ENCODE measurements at places on chromosomes 6 and 20.
A peak's percentile ranks its signal among the peaks of the same experiment; 100 is the strongest.

DNA sequence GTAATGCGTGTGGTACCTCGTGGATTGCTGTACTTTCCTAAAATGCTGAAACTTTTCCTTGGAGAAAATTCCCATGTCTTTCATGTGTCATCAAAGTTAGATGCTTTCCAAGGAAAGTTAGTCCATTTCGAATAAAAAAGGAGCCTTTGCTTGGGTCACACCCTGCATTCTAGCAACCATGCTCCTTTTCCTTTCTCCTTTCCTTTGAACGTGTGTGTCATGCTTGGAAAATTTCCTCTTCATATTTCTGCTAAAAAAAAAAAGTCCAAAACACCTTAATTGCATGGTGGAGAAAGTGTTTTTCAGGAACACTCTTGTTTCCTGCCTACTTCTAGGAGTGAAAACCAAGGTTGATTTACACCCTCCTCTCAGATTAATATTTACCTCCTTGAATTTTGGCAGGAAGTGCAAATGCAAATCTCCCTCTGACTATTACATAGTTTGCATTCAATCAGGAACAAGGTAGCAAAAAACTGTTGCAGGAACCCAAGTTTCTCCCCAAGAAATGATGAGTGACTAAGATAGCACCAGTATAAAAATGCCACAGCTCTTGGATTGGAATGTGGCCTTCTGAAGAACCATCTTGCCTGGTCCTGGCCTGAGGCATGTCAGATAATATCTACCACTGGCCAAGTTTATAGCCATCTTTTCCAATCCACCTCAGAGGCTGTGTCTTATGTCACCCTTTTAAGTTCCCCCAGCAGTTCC is 590.6 kb downstream of the QKI start:
- DNase-seq: no peak

GRCh38 chr6:141309295-141309694 is 823.4 kb upstream of the GJE1 start:
- no peak for DNase-seq

- peak; percentile 86 for DNase-seq
Observed at GRCh38 chr6:33073431-33073871, at the start of gene HLA-DPA1. TSS of gene HLA-DPA1 (minus strand) at chr6:33073649.

- DNase-seq: no peak
Observed at GRCh38 chr6:134082191-134082590, 29.8 kb upstream of the SLC2A12 start.

- no peak for DNase-seq
Observed at GRCh38 chr6:116036885-116037284, 23.8 kb downstream of the FRK start.

DNA sequence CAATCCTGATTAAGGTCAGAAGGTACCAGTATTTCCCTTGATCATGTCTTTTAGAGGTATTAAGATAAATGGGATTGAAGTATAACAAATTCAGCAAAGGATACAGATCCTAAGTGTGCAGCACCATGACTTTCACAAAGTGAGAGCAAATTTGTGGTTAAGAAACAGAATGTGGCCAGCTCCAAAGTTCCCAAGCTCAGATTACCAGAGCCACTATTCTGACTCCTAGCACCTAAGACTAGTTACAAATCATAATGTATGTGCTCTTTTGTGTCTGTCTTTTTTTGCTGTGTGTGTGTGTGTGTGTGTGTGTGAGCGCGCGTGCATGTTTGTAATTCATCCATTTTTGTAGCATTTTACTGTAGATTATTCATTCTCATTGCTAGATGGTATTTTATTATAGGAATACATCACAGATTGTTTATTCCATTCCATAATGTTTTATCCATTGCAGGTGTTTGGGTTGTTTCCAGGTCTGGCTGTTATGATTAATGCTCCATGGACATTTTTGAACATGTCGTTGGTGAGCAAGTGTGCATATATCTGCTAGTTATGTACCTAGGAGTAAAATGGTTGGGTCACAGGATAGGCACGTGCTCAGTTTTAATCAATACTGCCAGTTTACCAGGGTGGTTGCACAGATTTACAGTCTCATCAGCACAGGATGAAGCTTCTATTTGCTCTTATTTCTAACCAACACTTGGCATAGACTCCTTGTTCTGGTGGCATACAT is 314.0 kb upstream of the JAG1 start:
- no peak for DNase-seq

- peak; percentile 23 for DNase-seq
Observed at GRCh38 chr6:7137335-7138045, 29.7 kb downstream of the RREB1 start.

DNA sequence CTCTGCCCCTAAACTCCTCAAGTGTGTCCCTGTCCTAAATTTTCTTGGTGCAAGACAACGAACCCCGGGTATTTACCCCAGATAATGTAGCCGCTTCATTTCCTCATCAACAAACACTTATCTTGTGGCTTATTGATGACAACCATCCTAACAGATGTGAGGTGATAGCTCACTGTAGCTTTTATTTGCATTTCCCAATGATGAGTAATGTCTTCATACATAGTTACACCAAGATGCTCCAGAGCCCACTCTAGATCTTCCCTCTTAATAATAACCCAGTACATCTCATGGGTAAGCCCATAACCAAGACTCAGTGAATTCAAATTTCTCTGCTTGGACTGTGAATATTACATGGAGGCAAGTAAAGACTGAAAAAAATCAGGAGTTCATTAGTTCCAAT is 48.2 kb upstream of the BEND6 start:
- no peak for DNase-seq

DNA sequence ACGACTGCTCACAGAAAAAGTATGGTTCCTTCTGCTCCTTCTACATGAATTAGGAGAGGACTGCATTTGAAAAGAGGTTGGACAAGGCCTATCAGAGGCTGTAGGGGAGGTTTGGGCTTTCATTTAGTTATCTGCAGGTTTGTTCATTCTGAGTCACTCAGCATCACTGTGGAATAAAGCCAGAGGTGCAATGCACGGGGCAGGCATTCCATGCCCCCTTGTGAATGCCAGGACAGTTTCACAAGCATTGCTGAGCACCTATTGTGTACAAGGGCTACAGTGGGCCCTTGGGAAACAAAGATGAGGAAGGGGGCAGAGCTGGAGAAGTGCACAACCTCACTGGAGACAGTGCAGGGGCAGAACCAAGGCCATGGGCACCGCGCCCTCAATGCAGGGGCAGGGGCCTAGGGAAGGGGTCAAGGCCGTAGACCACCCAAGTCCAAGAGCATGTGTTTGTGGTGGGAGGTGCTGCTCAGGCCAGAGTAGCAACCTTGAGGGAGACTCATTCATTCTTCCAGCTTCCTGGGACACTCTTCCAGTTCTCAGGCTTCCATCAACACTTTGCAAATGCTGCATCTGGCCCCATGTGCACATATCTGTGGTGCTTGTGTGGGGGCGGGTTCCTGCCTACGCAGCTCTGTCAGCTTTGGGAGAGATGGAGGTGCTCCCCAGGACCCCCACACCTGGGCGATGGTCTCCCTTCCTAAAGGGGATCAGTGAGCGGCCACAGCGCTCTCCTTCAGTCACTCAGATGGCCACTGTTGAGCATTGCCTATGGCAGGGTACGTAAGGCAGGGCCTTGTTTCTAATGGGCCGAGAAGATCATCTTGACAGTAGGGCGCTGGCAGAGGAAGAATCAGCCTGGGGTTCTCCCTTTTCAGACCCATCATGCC is 204.5 kb downstream of the SYNDIG1 start:
- DNase-seq: no peak

DNA sequence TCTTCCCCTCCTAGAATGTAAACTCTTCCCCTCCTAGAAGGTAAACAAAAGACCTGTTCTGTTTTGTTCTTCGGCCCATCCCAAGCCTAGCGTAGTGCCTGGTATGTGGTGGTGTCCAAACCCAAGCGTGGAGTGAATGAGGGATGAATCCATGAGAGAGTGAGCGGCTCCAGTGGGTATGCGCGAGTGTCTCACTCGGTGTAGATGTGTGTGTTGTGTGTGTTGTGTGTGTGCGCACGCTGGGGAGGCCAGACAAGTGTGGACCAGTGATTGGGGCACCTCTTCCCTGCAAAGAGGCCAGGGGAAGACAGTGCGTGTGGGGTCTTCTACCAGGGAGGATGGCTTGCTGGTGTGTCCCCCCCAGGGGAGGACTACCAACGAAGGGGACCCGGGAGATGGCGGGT is 392 bp upstream of the SLC2A10 start:
- no peak for DNase-seq

- DNase-seq: no peak
Observed at GRCh38 chr6:153104220-153104619, 26.9 kb downstream of the RGS17 start.

- DNase-seq: no peak
Observed at GRCh38 chr6:40710626-40711330, 123.6 kb upstream of the LRFN2 start.

DNA sequence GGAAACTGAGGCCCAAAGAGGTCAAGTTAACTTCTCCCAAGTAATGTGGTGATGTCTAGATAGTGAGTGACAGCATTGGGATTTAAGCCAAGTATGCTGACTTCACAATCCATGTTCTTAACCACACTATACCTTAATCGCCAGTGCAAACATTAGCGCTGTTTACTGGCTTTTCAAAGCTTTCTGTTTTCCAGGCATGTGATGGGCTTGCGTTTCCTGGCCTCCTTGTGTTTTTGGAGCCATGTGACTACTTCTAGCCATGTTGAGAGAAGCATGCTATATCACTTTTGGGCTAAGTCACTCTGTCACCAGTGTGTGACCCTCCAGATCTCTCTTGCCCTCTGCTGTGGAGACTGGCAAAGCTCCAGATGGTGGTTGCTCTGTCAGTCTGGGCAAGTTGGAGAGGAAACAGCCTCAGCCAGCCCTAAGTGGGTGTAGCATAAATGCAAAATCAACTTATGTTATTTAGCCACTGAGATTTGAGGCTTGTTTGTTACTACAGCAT is 76.9 kb downstream of the ANKRD6 start:
- DNase-seq: no peak

DNA sequence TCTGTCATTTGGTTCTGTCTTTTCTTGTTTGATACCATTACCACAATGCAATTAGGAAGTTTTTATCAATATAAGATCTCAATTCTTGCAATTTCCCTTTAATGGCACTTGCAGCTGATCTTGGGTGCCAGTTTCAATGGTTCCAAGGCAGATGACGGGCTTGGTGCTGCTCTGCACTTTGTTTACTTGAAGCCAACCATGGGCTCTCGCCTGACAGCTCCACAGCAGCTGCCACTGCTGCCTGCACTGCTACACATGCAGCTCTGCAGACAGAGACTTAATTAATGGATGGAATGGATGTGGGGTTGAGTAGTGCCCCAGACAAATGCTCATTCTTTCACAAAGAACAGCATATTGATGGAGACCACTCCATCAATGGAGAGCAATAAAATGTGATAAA is 1024.3 kb upstream of the EPHA7 start:
- DNase-seq: no peak

DNA sequence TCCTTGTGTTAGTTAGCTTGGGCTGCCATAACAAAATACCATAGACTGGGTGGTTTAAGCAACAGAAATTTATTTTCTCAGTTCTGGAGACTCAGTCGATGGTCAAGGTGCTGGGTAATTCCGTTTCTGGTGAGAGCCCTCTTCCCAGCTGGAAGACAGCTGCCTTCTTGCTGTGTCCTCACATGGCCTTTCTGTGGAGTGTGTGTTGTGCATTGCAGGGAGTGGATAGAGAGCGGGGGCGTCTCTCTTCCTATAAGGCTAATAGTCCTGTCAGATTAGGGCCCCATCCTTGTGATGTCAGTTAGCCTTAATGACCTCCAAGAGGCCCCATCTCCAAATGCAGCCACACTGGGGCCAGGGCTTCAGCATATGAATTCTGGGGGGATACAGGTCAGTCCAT is 19.2 kb downstream of the CHMP4B start:
- no peak for DNase-seq

DNA sequence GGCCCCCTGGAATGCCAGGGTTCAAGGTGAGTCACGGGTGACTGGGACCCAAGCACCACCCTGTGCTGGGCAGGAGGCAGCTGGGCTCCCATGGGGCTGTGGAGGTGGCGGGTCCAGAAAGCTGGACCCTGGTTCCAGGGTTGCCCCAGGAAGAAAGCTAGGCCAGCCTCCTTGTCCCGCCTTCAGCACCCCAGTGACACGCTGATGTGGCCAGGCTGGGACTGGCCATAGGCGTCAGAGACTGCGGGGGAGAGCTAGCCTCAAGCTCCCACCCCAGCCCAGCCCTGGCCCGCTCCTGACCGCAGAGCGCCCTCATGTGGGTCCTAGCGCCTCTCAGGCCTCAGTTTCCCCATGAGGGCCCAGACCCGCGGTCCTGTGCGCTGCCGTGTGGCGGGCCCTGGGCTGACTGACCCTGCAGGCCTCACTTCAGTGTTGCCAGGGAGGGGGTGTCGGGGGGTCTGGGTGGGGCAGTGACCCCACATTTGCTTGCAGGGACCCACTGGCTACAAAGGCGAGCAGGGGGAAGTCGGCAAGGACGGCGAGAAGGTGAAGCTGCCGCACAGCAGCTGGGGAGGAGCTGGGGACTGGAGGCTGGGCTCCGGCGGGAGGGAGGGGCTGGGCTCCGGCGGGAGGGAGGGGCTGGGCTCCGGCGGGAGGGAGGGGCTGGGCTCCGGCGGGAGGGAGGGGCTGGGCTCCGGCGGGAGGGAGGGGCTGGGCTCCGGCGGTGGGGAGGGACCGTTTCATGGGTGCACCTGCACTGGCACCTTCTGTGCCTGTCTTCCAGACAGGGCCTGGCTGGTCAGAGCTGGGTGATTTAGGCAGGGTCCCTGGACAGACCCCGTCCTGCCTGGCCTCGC is 7.9 kb downstream of the COL9A3 start:
- peak; percentile 62 for DNase-seq

DNA sequence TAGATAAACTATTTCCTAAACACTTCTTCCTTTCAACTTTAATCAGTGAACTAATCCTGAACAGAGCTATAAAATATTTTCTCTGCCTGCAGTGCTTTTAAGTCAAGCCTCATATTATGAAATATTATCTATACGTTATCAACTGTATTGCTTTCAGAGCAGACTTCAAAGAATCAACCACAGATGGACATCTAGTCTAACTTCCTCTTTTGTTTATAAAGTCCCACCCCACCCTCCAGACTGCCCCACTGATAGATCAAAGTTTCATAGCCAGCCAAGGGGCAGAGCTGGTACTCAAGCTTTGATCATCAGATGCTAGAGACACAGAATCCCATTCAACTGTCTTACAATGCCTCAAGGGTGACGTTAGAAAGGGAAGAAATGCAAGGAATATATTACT is 308.3 kb downstream of the LAMA2 start:
- DNase-seq: no peak

GRCh38 chr20:1375515-1375914 is 17.3 kb downstream of the FKBP1A start:
- no peak for DNase-seq

- no peak for DNase-seq
Observed at GRCh38 chr20:50455656-50456451, 54.3 kb upstream of the PTPN1 start.

DNA sequence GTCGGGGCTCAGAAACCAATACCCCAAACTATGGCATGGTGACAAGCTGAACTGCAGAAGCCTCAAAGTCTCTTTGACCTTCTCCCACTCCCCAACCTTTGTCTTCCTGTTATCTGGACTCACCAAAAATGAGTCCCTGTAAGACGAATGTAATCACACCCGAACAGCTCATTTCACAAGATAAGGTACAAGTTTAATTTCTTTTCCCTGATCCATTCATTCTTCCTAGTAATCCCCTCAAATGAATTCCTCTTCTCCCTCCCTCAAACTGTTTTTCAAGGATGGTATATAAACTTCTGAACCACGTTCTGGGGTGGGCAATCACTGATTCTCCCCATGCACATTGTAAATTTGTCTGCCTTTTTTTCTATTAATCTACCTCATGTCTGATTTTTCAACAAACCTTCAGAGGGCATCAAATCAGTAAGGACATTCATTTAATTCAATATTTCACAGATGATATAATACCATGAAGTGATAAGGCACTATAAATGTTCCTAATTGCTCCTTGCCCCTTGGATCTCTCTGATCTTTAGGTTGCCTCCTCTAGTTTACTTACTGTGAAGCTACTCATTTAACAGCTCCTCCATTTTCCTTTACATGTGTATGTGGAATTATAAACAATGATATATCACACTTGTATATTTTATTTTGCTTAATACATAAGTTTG is 77.2 kb downstream of the OR2B2 start:
- no peak for DNase-seq
